ENCODE measurements at places on chromosomes 11 and 22. TPM values are rescaled to one million over a fixed set of nuclear protein-coding genes. Genes with fewer than 3 reads are reported as not detected.

GRCh38 chr11:34905666-34906065 is 10.5 kb downstream of the APIP start:
- H3K36me3 ChIP-seq, result no peaks in the 10 kb centered on the region
- H3K4me1 ChIP-seq, result peaks cover 12% of the 10 kb centered on the region
- no peak for DNase-seq
- H3K27me3 ChIP-seq, result no peaks in the 10 kb centered on the region
- no peak overlapping the region for H3K4me3 ChIP-seq

Gene ART1
- not detected for polyA plus RNA-seq

- H3K36me3 ChIP-seq, result no peaks in the 10 kb centered on the region
- H3K4me3 ChIP-seq, result no peak overlapping the region
- H3K27me3 ChIP-seq, result no peaks in the 10 kb centered on the region
These were observed 3.4 kb upstream of the P2RY6 start for GRCh38 chr11:73268671-73269271.

DNA sequence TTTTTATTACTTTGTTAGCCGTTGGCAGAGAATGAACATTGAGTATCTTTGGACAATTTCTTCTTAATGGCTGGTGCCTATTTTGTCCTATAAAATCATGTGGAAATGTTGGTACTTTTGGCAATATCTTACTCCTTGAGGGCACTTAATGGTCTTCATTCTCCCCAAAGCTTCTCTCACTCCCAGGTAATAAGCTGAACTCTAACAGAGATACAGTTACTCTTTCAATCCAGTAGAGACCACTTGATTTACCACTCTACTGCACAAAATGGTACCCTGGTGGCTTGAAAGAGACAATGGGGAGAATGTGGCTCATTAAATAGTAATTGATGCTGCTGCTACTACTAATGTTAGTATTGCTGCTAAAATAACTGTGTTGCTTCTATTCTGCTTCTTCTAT is 53.0 kb downstream of the MAML2 start:
- H3K4me1 ChIP-seq, result peaks cover 27% of the 10 kb centered on the region
- H3K36me3 ChIP-seq, result no peaks in the 10 kb centered on the region
- H3K4me3 ChIP-seq, result no peak overlapping the region
- no peaks in the 10 kb centered on the region for H3K27me3 ChIP-seq
- H3K27ac ChIP-seq, result no peak overlapping the region
- no peak for DNase-seq

Gene IGSF22
- polyA plus RNA-seq, result 0.44 TPM

Gene PATL1
- polyA plus RNA-seq, result 13.8 TPM

GRCh38 chr22:45316796-45317526 is 7.2 kb downstream of the FAM118A start:
- H3K36me3 ChIP-seq, result peaks cover 6% of the 10 kb centered on the region
- H3K4me3 ChIP-seq, result no peak overlapping the region
- no peaks in the 10 kb centered on the region for H3K27me3 ChIP-seq
- peaks cover 32% of the 10 kb centered on the region for H3K4me1 ChIP-seq
- H3K27ac ChIP-seq, result peak overlapping the region; percentile 76
- no peak for DNase-seq

Gene BBS1
- polyA plus RNA-seq, result 14.7 TPM

DNA sequence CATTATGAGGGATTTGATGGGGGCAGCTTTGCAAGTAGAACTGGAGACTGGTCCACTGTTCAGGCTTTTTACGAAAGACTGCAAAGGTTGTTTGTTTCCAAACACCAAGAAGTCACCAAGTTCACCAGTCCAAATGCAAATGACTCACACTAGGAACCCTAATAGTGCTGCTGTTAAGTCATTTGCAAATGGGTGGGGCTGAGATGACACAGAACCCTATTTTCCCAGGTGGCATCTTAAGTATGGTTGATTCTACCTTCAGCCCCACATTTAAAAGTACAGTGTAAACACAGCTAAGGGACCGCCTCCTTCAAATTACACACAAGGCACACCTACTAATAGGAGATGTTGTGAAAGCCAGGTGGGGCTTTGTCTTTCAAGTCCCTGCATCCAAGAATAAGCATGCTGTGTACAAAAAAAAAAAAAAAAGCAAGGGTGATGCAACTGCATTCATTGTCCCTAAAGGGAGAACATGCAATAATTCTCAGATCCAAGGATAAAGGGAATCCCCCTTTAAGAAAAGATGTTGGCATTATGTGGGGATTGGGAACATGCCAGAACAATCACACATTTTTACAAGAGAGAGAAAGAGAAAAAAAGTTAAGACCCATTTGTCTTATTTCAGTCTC is 27.3 kb downstream of the BDNF start:
- no peak for DNase-seq
- H3K4me1 ChIP-seq, result no peaks in the 10 kb centered on the region
- H3K4me3 ChIP-seq, result no peak overlapping the region

Gene CCDC15
- polyA plus RNA-seq, result 0.44 TPM

- H3K4me3 ChIP-seq, result no peak overlapping the region
- no peak for DNase-seq
- no peaks in the 10 kb centered on the region for H3K4me1 ChIP-seq
- H3K27ac ChIP-seq, result no peak overlapping the region
- H3K36me3 ChIP-seq, result no peaks in the 10 kb centered on the region
- no peaks in the 10 kb centered on the region for H3K27me3 ChIP-seq
These were observed 216.7 kb downstream of the TTC28 start for GRCh38 chr22:28462901-28463300.

Gene SERPINH1
- polyA plus RNA-seq, result 218 TPM

Gene ACAT1
- 158 TPM for polyA plus RNA-seq

- H3K27ac ChIP-seq, result peak overlapping the region; percentile 96
- H3K27me3 ChIP-seq, result no peaks in the 10 kb centered on the region
- DNase-seq, result no peak
- no peaks in the 10 kb centered on the region for H3K36me3 ChIP-seq
- peak overlapping the region; percentile 63 for H3K4me3 ChIP-seq
These were observed 2.7 kb downstream of the MYO18B start for GRCh38 chr22:25744694-25745093.

Gene IGSF9B
- polyA plus RNA-seq, result 6.7 TPM

DNA sequence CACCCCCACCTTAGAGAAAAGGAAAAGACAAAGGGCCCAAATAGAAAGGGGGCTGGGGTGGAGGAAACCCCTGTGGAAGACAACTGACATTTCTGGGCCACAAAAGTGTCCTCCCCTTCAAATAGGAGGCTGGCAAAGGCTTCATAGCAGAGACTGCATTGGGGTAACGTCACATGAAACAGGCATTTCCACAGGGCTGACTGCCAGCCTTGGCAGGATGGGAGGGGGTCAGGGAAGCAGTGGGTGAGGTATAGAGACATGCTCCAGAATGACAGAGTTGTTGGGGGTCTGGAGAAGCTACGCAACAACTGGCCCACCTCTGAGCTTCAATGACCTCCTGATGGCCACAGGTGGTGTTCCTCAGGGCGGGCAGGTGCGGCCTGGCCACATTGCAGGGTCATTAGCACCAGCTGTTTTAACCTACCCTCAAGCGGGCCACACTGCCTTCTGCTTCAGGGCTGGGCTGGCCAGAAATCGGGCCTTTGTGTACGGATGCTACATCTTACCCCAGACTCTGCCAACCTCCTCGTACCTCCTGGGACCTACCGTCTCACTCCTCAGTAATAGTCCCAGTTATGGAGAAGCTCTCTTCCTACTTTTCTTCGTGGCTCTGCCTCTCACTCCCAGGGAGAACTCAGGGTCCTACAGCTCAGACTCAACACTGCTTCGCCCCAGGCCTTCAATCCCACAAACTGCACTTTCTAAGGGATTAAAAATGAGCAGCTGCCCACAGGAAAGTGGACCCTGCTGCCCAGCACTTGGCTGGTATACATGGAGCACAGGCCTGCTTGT is 160.0 kb upstream of the NCAM1 start:
- H3K36me3 ChIP-seq, result no peaks in the 10 kb centered on the region
- no peak for DNase-seq
- peak overlapping the region; percentile 41 for H3K27ac ChIP-seq
- H3K4me3 ChIP-seq, result no peak overlapping the region
- no peaks in the 10 kb centered on the region for H3K4me1 ChIP-seq

DNA sequence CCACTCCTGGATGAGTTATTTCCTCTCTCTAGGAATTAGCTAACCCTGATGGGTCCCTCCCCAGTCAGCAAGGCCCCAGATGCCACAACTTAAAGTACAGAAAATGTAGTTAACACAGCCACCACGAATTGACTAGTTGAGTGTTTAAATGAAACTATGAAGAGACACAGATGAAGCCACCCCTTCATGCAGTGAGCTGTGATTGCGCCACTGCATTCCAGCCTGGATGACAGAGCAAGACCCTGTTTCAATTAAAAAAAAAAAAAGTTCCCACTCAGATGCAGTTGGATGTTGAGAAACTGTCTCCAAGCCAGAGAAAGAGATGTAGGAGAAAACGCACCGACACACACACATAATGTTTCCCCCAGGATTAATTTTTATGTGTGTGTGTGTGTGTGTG is 53.3 kb downstream of the SCN3B start:
- no peaks in the 10 kb centered on the region for H3K27me3 ChIP-seq
- H3K4me3 ChIP-seq, result no peak overlapping the region
- no peaks in the 10 kb centered on the region for H3K36me3 ChIP-seq

DNA sequence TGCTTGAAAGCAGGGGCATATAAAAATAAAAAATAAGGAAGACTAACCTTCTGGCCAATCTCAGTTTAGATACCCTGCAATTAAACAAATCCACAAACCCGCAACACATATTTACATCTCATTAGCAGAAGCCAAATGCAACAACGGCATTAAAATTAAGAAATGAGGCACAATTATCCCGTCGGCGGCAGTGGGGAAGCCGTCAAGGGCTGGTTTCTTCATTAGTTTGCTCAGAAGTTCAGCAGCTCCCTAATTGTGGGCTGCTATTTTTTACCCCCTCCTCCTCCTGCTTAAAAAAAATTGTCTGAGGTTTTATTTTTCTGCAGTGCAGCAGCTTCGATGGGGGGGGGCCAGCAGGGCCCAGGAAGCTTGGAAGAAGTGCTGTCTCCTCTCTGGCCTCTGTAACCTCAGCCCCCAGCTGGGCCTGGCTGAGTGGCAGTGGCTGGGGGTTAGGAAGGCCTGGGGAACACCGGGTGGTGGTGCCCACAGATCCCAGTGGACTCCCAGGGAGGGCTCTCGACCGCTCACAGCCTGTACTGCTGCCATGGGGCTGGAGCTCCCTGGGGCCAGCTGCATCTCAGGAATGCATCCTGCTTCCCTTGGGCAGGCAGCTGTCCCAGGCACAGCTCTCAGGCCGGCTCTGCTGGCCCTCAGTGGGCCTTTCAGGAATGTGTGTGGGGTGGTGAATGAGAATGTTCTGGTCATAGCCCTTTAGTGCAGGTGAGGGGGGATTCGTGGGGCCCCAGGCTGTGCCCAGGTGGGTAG is 148.7 kb upstream of the B3GAT1 start:
- H3K36me3 ChIP-seq, result no peaks in the 10 kb centered on the region
- no peak overlapping the region for H3K27ac ChIP-seq
- H3K4me3 ChIP-seq, result no peak overlapping the region
- no peak for DNase-seq
- H3K4me1 ChIP-seq, result no peaks in the 10 kb centered on the region
- H3K27me3 ChIP-seq, result peaks cover 47% of the 10 kb centered on the region

Gene DDI1
- polyA plus RNA-seq, result not detected

- H3K27ac ChIP-seq, result peak overlapping the region; percentile 25
- no peaks in the 10 kb centered on the region for H3K27me3 ChIP-seq
- no peaks in the 10 kb centered on the region for H3K36me3 ChIP-seq
- peaks cover 9% of the 10 kb centered on the region for H3K4me1 ChIP-seq
These were observed 84.3 kb downstream of the STIM1 start for GRCh38 chr11:3939651-3940190.

DNA sequence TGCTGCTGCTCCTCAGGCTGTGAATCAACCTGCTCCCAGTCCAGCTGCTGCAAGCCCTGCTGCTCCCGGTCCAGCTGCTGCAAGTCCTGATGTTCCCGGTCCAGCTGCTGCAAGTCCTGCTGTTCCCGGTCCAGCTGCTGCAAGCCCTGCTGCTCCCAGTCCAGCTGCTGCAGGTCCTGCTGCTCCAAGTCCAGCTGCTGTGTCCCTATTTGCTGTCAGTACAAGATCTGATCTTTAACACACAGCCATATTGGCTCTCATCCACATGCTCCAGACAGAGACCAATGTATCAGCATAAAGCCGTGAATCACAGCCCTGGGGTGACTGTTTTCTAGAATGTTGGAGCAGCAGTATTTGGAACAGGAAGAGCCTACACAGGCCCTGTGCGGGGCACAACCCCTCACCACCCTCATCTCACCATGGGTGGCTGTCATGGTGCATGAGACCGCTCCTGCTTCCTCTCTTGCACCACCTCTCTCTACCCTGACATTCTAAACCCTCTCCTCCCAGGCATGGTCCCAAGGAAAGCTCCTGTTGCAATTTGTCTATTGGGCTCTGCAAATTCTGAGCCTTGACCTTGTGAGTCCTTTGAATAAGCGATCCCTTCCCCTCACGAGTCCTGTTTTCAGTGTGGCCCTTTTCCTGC is 3.5 kb downstream of the KRTAP5-10 start:
- DNase-seq, result no peak
- H3K4me3 ChIP-seq, result no peak overlapping the region
- no peaks in the 10 kb centered on the region for H3K36me3 ChIP-seq

- H3K27ac ChIP-seq, result no peak overlapping the region
- peaks cover 44% of the 10 kb centered on the region for H3K4me1 ChIP-seq
- no peaks in the 10 kb centered on the region for H3K27me3 ChIP-seq
- DNase-seq, result no peak
- no peaks in the 10 kb centered on the region for H3K36me3 ChIP-seq
These were observed 105.0 kb upstream of the SESN3 start for GRCh38 chr11:95335989-95336388.

Gene SCUBE1
- polyA plus RNA-seq, result 0.01 TPM

DNA sequence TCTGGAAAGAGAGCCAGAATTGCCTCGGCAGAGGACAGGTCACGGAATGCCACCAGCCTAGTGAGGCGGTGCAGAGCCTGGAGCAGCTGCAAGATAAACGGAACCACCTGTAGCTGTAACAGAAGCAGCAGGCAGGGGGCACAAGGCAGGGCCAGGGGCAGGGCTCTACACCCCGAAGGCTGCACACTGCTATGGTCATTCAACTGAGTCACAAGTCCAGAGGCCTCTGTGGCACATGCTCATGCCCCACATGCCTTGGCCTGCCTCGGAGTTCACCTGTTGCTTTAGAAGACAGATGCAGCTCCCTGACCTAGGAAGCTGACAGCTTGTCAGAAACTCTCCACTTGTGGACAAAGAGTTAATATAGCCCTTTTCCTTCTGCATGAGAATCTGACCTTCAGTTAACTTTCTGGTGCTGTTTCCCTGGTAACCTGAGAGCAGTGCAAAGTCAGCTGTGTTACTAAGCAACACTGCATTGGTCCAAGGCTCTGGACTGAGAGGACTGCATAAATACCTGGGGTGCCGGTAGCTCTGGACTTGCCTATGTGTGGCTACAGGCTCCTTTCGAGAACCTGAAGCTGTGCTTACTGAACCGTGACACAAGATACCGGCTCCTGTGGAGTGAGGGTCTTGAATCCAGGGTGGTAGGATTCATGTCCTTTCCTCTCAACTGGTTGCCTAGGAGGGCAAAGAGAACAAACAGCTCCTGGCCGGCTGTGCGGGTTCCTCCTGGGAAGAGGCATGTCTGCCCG is 10.5 kb downstream of the COMMD9 start:
- H3K27ac ChIP-seq, result no peak overlapping the region
- no peaks in the 10 kb centered on the region for H3K36me3 ChIP-seq
- H3K4me3 ChIP-seq, result no peak overlapping the region
